ENCODE measurements at places on chromosomes 12 and 14. TPM values are rescaled to one million over a fixed set of nuclear protein-coding genes. Genes with fewer than 3 reads are reported as not detected.

Gene CPNE6
- total RNA-seq = not detected

Gene RNASE2
- total RNA-seq = not detected

Gene KRT72
- total RNA-seq = not detected

Gene RFLNA
- 0.34 TPM for total RNA-seq

Gene GZMH
- not detected for total RNA-seq

All from nasal cavity respiratory epithelium epithelial cell of viscerocranial mucosa (primary cell).